ENCODE measurements at places on chromosomes 4 and X.

- no peak for DNase-seq
Measured at GRCh38 chrX:45126158-45126557, 74.5 kb downstream of the DIPK2B start.

- no peak for DNase-seq
Measured at GRCh38 chrX:147376601-147377422, 534.9 kb upstream of the FMR1 start.

DNA sequence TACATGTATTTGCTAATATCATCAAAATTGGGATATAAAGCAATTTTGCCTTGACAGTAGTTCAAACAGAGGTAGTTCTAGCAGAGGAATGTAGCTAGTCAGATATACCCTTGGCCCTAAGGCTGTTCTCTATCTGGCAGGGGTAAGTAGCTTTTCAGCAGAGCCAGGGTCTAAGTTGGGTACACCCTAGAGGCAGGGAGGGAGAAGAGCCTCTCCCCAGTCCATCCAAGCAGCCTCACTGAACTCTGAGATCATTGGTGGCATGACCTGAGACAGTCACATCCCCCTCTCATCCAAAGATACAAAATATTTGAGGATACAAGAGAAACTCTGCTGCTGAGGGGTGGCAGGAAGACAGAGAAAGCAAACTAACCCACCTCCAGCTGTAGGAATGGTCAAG, 343.7 kb downstream of the DHX15 start:
- DNase-seq = no peak

DNA sequence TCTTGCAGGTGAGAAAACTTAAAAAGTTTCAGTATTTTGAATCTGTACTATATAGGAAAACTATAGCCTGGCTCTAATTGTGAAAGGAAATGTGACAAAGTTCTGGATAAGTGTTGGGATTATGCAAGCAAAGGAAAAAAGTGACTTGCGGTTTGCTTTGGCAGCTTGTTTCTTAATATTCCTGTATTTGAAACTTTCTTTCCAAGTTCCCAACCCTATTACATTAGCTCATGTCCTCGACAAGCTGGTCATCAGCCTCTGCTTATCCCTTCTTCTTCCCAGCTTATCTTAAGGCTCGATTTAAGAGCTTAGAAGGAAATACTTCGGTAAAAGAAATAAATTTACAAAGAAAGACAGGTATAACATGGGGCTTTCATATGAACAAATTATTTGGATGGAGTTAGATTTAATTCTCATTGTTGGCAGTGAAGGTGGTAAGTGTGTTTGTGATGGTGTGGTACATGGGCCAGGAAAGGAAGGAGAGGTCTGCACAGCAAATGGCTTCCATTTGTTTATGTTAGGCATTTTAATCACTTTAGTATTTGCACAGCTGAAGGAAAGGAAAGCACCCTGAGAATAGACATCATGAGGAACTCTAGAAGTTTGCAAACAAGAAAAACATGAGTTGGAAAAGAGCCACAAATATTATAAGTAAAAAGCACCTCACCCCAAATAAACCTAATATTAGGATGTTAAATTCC, 5.1 kb upstream of the MYOZ2 start:
- no peak for DNase-seq

GRCh38 chrX:51975360-51975759, 81.9 kb downstream of the MAGED1 start:
- no peak for DNase-seq

- no peak for DNase-seq
Measured at GRCh38 chrX:48636776-48637175, 39.5 kb downstream of the WDR13 start.

DNA sequence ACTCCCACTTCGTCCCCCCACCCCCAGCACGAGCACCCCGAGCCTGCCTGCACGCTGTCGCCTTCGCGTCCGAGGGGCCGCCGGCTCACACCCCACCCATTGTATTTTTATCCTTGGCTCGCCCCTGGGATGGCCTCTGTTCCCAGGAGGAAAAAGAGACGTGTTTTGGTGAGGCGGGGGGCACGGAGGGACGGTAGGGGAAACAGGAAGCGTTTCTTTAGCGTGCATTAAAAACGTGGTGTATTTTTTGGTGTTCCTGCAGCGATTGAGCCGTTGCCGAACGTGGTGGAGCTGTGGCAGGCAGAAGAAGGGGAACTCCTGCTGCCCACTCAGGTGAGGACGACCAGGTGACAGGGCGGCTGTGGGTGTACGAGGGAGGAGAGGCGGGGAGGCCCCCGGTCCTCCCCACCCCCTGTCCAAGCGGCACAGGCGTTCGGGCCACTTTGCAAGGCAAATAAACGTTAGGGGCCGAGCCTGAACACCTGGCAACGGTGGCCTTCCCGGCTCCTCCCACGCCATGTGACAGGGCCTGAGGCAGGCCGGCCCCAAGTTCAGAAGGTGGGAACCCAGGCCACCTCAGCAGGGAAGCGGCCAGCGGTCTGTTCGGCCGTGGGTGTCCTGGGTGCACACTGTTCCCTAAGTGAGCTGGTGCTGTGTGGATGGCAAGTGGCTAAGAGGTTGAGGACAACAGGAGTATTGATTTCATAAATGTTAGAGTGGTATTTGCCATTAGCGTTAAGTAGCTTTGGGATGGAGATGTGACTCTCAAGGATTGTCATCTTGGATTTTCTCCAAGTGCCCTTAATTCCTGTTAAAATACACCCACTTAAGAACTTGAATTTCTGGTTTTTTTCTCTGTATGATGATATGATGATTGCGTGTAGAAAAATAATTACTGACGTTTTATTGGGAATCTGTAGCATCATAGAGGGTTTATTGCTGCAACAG, 1.1 kb downstream of the TMEM131L start:
- DNase-seq = no peak

DNA sequence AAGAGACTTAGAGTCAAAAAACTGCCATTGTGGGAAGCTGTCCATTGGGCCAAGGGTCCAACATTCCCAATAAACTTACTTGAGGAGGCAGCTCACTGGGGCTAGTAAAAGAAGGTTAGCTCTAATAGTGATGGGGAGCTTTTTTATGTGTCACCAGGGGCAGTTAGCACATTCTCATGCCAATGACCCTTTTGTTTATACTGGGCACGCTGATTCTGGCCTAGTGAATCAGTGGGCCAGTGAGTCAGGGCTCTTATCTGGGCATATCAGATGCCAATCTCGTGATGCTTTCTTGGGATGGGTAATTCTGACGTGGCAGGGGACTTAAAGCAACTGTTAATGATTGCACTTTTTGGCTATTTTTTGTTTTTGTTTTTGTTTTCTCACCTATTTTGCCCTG, 27.8 kb downstream of the TCEAL1 start:
- no peak for DNase-seq

All from BJ (cell line).